ENCODE measurements at places on chromosomes 4 and X. TPM values are rescaled to one million over a fixed set of nuclear protein-coding genes. Genes with fewer than 3 reads are reported as not detected.

Gene ZNF157
- 0.54 TPM for total RNA-seq

Gene GIMD1
- total RNA-seq: not detected

Gene TASL
- total RNA-seq: 14.0 TPM

Gene FHDC1
- under 0.01 TPM for total RNA-seq
